ENCODE measurements at places on chromosomes 16 and 17.

DNA sequence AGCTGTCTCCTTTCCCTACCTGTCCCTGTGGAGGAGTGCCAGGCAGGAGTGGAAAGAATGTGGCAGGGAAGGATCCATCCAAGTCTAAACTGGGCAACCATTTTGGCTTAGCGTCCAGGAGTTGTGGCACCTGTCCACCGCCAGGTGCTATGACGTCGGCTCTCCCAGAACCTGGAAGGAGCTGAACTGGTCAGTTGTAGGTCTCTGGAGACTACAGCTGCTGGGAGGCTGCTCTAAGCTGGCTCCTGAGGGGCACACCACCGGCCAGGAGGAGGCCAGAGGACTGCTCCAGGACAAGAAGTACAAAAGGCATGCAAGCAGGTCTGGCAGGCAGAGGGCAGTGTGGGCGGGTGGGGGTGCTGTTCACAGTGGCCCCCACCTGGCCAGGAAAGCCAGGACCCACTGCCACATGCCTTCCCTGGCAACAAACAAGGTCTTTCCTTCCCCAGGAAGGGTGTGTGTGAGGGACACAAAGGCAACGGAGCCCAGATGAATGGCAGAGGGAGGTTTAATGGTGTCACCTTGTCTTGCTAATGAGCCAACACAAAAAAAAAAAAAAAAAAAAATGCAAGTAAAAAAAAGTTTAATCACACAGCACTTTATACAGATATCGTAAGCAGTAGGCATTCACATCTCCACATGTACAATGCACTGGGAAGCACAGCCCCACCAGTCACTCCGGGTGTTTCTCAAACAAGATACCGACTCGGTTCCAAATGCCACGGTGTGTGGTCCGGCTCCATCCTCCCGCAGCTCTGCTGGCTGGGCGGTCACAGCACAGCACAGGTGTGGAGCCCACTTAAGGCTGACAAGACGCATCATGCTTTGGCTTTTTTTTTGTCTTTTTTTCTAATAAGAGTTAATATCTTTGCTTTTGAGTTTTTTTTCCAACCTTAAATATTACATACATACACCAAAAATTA, 4.8 kb downstream of the SPHK1 start:
- DNase-seq, result no peak

DNA sequence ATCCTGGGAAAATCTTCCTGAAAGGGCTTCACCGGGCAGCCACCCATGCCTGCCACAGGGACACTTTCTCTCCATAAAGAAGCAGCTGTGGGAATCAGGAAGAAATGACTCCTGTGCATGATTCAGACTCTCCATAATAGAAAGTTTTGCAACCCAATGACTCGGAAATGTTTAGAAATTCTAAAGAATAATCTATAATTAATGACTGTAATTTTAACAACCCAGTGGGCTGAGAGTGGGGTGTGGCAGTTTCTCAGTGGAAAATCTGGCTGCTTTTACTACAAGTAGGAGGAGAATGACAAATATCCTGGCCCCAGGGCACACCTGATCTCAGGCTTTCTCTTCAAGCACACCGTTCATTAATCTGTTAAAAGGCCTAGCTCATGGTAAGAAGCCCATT, 25.7 kb downstream of the IRF8 start:
- DNase-seq, result no peak

DNA sequence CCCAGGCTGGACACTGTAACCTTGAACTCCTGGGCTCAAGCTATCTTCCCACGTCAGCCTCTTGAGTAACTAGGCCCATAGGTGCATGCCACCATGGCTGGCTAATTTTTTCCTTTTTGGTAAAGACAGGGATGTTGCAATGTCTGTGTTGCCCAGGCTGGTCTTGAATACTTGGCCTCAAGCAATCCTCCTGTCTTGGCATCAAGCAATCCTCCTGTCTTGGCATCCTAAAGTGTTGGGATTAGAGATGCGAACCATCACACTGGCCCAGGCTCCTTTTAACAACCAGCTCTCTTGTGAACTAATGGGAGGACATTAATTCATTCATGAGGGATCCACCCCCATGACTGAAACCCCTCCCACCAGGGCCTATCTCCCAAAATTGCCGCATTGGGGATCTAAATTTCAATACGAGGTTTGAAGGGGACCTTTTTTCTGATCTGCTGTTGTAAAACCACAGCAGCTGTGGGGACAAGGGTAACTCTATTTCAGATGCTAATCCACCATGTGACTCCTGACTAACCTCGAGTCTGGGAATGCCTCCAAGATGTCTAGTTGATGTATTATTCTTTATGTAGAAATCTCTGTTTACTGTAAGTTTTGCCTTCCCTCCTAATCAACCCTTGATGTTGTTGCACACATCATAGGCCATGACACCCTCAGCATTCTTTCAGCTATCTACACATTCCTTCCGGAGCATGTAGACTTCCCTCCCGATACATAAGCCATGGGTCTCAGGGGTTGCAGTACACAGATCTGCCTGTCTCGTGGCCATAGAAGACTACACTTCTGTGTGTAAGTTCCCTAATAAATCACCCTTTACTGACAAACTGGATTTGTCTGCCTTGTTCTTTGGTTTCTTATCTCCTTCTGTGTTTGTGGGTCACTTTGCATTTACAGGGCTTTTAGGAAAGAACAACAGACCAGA, 37.6 kb downstream of the RNF112 start:
- DNase-seq, result no peak

GRCh38 chr16:69404275-69404805, 18.5 kb upstream of the TERF2 start:
- no peak for DNase-seq

- DNase-seq, result no peak
These were observed 442 bp downstream of the ABCC3 start for GRCh38 chr17:50634915-50635731.

DNA sequence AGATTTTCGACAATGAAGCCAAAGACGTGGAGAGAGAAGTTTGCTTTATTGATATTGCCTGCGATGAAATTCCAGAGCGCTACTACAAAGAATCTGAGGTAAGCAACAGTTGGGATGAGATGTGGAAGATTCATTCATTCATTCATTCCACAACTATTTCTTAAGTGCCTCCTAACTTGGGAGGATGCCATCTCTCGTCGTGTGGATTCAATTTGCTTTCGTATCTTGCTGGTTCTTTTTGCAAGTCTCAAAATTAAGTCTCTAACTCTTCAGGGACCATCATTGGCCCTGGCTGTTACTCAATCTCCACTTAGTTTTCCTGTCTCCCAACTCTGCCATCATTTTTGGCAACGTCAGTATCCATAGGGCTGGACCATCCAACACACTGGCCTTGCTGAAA, 85.6 kb upstream of the NOL11 start:
- DNase-seq, result no peak
